ENCODE measurements at places on chromosomes 6 and 20.

DNA sequence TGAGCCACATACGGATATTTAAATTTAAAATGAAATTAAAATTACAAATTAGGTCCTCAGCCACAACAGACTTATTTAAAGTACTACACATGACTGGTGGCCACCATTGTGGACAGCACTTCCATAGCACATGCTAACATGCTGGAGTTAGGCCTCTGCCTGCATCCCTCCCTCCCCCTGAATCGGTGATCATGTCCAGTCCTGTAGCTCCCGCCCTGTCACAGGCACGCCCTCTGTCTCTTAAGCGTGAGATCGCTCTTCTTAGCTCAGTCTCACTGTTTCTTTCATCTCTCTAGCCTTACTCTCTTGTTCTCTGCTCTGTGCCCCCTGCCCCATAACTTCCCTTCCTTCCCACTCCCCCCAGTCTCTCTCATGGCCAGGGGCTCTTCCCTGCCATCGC, 28.9 kb downstream of the ELMO2 start:
- DNase-seq, result no peak

DNA sequence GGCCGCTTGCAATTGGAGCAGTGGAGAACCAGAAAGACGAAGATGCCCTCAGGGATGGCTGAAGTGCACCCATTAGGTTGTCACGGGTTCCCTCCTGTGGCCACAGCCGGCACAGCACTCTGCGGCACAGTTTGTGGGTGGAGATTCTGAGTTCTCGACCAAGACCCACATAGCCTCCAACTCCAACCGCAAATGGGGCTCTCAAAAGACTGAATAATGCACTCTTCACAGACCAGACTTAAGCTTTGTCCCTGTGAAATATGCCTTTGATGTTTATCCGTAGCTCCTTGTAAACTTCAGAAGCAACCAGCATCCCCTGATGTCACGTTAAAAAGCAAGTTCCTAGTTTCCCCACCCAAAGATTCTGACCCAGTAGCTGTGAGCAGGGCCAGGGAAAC, 934 bp upstream of the CST9 start:
- DNase-seq, result peak; percentile 61

DNA sequence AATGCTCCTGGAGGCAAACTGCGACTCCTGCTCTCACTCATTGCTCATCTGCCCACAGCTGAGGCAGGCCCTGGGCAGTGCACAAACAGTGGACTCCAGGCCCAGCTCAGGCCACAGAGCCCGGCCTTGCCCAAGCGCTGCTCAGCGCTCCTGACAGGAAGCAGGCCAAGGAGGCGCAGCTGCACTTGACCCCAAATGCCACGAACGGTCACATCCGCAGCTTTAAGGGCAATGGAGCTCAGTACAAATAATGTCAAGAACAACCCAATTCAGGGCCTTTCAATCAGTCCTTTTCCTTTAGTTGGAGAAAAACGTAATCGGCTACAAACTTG, 33.8 kb downstream of the RRBP1 start:
- DNase-seq, result no peak

DNA sequence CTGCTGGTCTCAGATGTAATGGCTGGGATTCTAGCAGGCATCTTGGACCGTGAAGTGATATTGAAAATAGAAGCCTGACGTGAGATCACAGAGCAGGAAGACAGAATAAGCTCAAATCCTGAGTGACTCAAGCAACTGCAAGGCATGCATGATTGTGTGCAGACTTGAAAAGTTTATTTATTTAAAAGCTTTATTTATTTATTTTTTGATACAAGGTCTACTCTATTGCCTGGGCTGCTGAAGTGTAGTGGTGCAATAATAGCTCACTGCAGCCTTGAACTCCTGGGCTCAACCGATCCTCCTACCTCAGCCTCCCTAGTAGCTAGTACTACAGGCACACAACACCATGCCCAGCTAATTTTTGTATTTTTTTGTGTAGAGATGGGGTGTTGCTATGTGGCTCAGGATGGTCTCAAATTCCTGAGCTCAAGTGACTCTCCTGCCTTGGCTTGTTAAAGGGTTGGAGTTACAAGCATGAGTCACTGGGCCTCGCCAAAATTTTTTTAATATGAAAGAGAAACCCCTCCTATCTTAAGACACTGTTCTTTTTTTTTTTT, 40.1 kb upstream of the RNF144B start:
- DNase-seq, result no peak

DNA sequence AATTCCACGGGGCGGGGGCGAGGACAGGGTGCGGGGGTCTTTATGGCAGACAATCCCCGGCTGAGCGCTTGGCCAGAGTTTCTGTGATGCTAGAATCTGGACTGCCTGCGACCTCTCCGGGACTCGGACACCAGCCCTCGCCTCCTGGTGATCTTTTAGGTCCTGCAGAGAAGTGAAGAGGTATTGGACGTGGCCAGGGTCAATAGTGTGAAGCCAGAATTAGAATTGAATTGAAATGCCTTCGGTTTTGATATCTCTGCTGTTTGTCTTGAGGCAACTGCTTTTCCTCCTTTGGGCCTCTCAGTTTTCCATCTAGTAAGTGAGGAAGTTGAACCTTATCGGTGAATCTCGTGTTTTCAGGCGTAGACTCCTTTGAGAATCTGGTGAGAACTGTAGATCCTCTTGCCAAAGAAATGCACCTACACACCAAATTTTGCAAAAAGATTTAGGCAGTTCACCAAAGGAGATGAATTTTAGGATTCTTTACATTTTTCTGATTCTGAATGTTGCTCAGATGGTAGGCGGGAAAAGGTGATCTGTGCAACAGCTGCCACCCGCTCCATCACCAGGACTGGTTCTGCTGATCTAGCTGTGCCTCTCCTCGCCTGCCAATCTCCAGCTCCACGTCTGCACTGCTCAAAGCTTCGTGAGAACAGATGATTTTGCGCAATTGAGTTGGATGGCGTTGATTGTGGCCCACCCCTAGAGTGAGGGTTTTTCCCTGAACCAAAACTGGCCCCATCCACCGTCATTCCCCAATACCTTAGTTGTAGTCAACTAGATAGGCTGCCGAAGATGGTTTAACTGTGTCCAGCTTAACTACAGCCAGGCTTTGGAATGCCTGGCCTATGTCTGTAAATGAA, 837 bp upstream of the OSER1 start:
- no peak for DNase-seq

DNA sequence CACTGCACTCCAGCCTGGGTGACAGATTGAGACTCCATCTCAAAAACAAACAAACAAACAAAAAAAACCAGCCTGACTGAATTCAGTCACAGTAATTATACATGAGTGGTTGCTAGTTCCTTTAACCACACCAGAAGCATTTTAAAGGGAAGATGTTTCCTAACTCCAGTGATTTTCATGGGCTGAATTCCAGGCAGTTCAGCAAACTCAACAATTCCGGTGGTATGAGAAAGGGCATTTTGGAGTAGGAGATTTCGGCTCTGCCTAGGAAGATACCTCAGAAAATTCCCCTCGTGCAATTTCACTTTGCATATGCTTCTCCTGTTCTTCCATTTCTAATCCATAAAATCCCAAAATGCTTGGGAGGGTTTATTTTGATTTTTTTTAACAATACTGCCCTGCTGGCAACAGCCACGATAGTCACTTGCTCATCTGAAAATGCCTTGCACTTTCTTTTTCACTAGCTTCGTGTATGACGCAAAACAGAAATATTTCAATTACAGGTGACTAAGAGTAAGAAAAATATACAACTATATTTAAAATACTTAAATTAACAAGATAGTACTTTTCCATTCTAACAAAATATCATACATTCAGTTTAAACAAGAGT, 48.3 kb upstream of the IPCEF1 start:
- DNase-seq, result no peak

DNA sequence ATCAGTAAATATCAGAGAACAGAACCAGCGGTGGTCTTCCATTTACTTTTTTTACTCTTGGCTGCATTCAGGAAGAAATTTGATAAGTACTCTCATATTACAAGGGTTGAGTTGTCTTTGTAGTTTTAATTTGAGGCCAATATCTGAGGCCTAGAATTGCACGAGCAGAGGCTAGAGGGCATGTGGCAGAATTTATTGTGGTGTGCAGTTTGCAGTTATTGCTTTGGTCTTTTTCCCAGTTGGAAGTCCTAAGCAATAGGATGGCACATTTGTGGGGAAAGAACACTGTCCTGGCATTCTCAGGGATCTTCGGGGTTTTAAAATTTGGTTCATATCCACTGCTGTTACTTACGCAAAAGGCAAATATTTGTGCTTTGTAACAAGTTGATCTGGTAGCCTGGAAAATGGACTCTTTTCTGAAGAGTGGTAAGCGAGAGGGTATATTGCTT, 66.0 kb downstream of the CTNNBL1 start:
- DNase-seq, result no peak

- no peak for DNase-seq
Observed at GRCh38 chr6:166906376-166907044, 49.8 kb downstream of the RNASET2 start.

- no peak for DNase-seq
Observed at GRCh38 chr6:119395192-119395591, 45.6 kb upstream of the MAN1A1 start.

- no peak for DNase-seq
Observed at GRCh38 chr20:16828666-16829305, 80.6 kb downstream of the OTOR start.

DNA sequence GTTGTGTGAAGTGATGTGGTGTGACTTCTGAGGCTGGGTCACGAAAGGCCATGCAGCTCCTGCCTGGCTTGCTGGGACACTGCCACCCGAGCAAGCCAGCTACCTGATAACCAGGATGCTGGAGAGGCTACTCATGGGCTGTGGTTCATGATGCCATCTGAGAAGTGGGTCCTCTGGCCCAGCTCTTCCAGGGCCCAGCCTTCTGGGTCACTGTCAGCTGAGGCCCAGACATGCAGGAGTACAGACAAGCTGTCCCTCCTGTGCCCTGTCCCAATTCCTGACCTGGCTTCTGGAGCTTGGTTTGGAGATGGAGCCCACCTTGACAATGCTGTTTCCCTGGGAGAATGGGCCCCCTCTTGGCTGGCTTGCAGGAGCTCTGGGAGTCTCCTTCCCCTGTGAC, 87.0 kb downstream of the DHX35 start:
- DNase-seq, result no peak

- no peak for DNase-seq
Observed at GRCh38 chr6:390914-391558, 516 bp upstream of the IRF4 start.

- DNase-seq, result no peak
Observed at GRCh38 chr6:40965046-40965445, 74.0 kb downstream of the UNC5CL start.

- DNase-seq, result no peak
Observed at GRCh38 chr6:126747728-126748540, 370.5 kb upstream of the RSPO3 start.

DNA sequence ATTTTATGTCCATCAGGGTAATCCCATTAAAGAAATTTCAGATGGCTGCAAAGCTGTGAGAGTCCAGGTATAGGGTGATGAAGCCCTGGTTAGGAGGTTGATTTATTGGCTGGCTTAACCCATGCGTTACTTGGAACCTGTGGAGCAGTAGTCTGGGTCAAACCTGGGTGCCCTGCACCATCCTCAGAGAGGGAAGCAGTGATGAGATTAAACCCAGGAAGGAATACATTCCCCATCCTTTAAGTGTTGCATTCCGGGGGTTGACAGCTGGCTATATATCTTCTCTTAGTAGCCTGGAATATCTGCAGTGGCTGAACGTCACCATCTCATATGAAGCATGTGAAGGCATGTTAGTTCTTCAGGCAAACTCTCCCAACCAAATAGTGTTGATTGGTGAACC, 44.9 kb upstream of the JAG1 start:
- DNase-seq, result no peak

DNA sequence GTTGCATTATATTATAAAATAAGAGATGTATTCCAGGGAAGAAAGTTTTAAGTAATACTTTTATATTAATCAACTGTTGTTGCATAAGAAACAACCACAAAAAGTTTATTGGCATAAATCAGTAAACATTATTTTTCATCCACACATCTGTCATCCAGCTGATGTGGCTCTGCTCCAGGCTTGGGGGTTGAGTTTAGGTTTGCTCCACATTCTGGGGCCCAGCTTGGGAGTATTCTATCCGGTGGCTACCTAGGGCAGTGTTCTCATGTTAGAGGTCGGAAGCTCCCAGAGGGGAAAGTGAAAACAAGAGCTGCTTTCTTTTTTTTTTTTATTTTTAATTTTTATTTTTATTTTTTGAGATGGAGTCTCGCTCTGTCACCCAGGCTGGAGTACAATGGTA, 728.4 kb upstream of the FLRT3 start:
- DNase-seq, result no peak

- DNase-seq, result no peak
Observed at GRCh38 chr20:16474363-16474762, 98.9 kb downstream of the KIF16B start.

GRCh38 chr6:121593011-121593641, 157.7 kb downstream of the GJA1 start:
- no peak for DNase-seq

- no peak for DNase-seq
Observed at GRCh38 chr6:165721356-165721755, 58.3 kb upstream of the PDE10A start.

DNA sequence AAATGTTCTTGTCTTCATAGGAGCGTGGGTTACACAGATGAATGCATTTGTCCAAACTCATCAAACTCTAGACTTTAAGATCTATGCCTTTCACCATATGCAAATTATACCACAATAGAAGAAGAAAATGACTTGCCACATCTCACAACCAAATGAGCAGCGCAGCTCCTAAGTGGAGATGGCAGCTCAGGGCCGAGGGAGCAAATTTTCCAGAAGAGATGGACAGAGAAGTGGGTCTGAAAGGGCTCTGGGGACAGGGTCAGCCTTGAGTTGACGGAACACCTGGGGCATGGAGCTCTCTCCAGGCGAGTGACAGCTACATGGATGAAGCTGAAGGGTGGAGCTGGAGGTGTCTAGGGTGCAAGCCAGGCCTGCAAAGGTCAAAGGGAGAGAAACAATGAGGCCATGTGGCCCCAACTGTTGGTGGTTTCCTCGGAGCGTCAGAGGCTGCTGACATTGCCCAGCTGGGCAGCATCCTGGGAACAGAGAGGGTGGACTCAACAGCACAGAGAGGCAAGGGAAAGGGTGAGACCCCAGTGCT, 228.3 kb downstream of the NRN1 start:
- no peak for DNase-seq
